ENCODE measurements at places on chromosomes 5 and 9. TPM values are rescaled to one million over a fixed set of nuclear protein-coding genes. Genes with fewer than 3 reads are reported as not detected.

RHOBTB3 gene
- 46.5 TPM for total RNA-seq

CRB2 gene
- total RNA-seq = not detected

ERCC8 gene
- 4.8 TPM for total RNA-seq

GRCh38 chr9:81989700-81990099 is 1.1 kb downstream of the SPATA31D1 start:
- no peaks in the 10 kb centered on the region for H3K27me3 ChIP-seq
- no peak for DNase-seq
- no peak overlapping the region for H3K4me3 ChIP-seq
- no peaks in the 10 kb centered on the region for H3K4me1 ChIP-seq
- H3K27ac ChIP-seq = no peak overlapping the region

GRCh38 chr9:106970219-106970975 is 107.4 kb downstream of the ZNF462 start:
- no peak overlapping the region for H3K27ac ChIP-seq
- DNase-seq = no peak
- H3K27me3 ChIP-seq = no peaks in the 10 kb centered on the region
- no peaks in the 10 kb centered on the region for H3K36me3 ChIP-seq
- H3K4me3 ChIP-seq = no peak overlapping the region
- H3K4me1 ChIP-seq = peaks cover under 1% of the 10 kb centered on the region
